ENCODE measurements at places on chromosomes 13 and 19.

DNA sequence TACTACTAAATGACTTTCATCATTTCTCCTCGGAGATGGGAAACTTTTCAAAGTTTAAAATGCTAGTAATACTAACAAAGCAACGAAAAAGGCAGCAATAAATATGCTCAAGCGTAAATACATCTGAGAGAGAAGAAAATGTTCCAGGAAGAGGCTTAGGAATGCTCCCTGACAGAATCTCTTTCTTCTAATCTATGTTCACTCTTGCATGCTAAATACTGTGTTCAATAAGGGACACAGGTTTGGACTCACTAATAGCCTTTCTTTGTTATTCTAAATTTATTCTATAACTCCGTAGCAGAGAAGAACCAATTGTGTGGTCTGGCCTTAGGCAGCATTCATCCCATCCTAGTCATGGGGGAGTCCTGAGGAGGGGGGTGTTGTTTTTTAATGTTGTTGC, 823.0 kb downstream of the PCDH9 start:
- no peak for DNase-seq

GRCh38 chr19:2047449-2048103, 3.5 kb downstream of the MKNK2 start:
- no peak for DNase-seq

- DNase-seq: no peak
Measured at GRCh38 chr13:30654430-30654829, 36.7 kb downstream of the USPL1 start.

DNA sequence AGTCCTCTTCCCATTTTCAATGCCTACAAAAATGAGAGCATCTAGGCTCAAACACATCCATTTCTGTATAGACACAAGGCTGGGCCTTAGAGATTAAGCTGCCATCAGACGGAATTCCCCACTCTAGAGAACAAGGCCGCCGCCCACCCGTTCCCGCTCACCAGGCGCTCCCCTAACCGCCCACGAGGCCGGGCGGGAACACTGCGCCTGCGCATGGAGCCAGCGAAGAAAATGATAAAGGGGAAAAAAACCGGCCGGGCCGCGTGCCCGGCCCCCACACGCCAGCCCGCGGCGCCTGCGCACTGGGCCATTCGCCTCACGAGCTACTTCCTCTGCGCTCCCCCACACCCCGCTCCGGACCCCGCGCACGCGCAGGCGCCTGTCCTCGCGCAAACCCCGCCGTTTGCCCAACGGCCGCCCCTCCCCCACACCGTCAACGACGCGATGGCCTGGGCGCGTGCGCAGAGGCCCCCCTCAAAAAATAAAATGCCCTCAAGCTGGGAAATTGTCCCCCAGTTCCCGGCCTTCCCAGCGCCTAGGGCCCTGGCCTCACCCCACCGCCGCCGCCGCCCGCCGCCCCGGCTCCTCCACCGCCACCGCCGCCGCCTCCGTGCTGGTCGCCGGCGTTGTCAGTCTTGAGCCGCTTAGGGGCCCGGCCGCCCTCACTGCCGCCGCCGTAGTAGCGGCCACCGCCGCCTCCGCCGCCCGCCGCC, 483 bp downstream of the HNRNPL start:
- DNase-seq: peak; percentile 96
